ENCODE measurements at places on chromosomes 2 and 18.

DNA sequence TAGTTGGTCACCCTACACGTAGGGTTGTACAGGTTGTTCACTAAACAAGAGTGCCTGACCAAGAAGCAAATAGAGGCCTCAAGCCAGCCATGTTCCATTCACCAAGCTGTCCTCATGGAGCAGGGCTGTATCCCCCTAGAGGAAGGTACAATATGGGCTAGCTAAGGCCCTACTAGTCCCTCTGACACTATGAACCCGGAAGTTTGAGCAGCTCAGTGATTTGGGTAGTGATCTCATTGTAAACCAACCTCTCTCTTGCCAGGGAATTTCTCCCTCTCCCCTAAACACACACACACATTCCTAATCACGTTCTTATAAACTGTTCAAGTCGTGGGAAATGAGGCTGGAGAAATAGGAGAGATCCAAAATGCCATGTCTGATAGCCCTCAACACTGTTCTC lies 6.7 kb upstream of the CYS1 start:
- no peak for DNase-seq

DNA sequence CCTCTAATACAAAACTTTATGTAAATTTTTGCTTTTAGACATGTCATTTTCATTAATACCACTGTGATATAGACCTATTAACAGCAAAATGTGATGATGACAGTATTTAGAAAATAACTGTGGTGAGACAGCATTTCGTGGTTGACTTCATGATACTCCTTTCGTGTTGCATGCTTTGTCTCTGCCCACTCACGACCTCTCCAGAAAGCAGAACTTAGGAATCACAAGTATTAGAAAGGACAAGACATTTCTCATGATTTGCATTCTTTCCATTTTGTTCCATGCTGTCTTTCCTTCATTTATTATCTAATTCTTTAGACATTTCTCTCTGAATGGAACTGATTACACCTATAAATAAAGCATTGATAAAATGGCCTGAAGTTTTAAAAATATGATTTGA lies 85.2 kb upstream of the POU3F3 start:
- no peak for DNase-seq

DNA sequence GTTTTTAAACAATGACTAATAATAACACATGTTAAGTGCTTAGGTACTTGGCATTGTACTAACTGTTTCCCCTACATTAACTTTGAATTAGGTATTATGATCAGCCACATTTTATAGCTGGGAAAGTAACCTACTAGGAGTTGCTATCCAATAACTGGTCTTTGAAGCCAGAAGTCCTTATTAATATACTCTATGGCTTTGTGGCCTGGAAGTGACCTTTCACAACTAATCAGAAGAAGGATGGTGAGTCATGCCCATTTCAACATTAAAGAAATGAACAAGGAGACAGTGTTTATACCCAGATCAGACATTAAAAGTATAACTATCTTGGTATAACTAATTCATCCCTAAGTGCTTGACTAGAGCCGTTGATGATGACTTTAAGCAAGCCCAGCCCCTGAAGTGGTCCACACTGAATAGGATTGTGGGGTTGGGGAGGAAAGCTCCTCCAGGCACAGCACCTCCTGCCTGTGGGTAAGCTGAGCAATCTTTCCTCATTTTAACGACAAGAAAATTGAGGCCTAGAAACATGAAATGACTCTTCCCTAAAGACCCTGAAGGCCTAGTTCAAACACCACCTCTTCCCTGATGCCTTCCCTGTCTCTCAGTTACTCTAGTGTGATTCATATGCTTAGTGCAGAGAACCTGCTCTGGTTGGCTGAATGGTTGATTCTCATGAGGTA lies 71.6 kb upstream of the RFX8 start:
- DNase-seq: no peak

DNA sequence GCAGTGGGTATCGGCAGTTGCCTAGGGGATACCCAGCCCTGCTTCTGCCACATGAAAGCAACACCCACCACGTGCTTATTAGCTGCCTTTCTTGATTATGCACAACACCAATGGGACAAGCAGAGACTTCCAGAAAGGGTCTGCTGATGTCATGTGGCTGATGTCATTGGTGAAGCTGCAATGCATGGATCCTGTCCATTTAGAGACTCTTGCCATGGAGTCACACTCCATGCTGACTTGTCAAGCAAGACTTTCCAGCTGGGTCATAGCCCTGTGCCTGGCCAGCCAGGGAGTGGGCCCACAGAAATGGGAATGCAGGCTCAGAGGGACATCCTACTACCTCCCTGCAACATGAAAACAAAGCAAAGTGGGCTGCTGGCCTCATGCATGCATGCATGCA lies 81.8 kb downstream of the VAPA start:
- no peak for DNase-seq

- peak; percentile 93 for DNase-seq
These were observed 22.2 kb downstream of the NFE2L2 start for GRCh38 chr2:177242121-177242987.

DNA sequence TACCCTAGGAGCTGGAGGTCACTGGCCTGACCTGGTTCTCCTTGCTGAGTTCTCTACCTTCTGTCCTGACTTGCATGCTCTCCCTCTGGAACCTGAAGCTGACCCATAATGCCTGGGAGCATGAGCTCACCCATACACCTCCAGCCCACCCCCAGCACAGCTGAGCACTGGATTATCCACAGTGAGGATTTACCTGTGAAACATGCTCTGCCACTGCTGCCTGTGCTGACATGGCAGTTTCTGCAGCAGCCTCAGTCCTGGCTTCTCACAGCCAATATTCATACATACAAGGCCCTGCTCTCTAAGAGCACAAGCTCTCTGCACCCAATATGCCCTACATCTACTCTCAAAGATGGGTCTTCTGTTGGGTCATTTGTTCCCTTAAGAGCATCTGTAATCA lies 5.0 kb downstream of the CXCR2 start:
- DNase-seq: no peak

DNA sequence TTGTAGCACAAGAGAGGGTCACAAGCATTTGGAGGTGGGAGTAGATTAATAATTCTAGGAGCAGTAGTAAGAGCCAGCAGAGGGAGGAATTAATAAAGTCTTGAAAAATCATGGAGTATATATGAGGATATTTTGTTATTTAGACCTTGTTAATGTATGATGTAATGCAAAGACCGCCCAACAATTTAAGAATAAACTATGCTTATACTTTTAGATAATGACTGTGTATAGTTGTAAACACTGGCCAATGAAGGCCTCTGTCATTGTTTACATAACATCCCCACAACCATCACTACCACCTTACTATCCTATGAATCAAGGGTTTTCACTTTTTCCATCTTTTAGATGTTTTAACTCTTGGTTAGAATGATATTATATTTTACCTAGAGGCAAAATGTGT lies 37.6 kb downstream of the OSR1 start:
- no peak for DNase-seq

DNA sequence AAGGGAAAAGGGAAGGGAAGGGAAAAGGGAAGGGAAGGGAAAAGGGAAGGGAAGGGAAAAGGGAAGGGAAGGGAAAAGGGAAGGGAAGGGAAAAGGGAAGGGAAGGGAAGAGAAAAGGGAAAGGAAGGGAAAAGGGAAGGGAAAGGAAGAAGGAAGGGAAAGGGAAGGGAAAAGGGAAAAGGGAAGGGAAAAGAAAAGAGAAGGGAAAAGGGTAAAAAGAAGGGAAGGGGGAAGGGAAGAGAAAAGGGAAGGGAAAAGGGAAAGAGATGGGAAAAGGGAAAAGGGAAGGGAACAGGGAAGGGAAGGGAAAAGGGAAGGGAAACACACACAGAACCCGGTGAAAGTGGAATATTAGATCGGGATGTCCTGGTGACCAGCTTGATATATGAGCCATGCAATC lies 40.8 kb downstream of the EIPR1 start:
- no peak for DNase-seq

- no peak for DNase-seq
These were observed 35.8 kb downstream of the SLC9A4 start for GRCh38 chr2:102508863-102509262.

DNA sequence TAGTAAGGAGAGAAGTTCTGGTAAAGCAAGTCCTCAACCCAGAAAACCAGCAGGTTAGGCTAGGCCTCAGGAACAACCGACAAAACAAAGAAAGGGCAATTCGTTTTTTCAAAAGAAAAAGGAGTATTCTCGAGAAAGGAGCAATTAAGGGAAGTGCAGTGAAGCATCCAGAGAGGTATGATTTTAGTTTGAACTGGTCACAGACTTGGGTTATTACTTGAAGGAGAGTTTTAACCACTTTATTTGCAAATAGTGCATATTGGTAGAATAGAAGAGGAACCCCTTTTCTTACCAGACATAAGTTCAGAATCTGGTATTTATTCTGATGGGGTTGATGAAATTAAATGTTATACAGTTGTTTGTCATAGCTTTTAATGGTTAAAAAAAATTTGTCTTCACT lies 110.0 kb upstream of the GCFC2 start:
- no peak for DNase-seq

DNA sequence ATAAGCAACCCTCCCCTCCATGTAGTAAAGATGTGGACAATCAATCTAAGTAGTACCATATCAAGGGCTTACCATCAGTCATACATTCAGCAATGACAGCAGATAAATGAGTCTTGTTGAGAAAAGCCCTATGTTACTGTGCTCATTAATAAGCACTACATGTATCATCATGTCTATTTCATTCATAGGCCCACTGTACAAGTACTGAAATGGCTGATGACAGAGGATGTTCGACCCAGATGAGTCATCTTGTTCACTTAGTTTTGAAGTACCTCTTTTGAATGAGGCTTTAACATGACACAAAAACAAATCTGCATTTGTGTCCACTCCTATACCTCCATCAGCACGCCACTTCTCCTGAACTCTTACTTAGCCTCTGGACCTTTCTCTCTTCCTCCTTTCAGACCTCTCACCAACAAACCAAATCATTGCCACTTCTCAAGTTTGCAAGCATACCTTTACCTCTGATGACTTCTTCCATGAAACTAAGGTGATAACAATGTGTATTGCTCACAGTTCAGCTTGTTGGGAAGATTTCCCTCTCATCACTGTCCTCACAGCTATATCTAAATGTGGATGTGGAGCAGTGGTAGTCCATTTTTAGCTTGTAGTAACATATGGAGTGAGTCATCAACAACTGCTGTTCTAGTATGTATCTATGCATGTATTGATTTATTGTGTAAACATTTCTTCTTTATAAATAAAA lies 921.0 kb upstream of the SLC39A10 start:
- DNase-seq: no peak

- no peak for DNase-seq
These were observed 15.5 kb upstream of the ARHGAP28 start for GRCh38 chr18:6714010-6714409.

- no peak for DNase-seq
These were observed 10.5 kb upstream of the KLF7 start for GRCh38 chr2:207176247-207176646.

GRCh38 chr18:73060666-73061288 lies 193.0 kb upstream of the NETO1 start:
- no peak for DNase-seq

GRCh38 chr2:36704475-36705150 lies 8.1 kb downstream of the VIT start:
- DNase-seq: no peak

- DNase-seq: no peak
These were observed 8.3 kb upstream of the KLF11 start for GRCh38 chr2:10035053-10035422.

DNA sequence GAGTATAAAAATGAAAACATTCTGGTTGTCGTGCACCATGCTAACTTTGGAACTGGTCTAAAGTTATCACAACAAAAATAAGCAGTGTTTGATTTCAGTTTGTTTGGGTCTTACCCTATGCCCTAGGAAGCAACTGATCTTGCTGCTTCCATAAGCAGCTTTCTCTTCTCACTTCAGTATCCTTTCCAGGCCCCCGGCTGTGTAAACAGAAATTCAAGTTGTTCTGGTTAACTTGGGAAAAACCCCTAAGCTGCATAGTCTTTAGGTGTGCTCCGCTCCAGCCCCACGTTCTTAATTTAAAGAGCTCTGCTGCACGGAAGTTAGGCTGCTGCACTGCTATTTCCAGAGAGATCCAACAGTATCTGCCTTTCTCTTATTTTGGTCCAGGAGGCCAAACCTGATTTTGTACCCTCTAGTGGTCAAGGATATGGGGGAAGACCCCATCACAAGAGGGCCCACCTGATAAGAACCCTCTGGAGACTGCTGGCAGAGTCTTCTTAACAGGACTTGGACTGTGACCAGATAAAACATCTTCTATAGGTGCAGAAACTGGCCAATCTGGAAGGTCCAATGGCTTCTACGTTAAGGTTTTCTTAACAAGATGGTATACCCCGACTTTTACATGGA lies 69.1 kb downstream of the FEZ2 start:
- no peak for DNase-seq

DNA sequence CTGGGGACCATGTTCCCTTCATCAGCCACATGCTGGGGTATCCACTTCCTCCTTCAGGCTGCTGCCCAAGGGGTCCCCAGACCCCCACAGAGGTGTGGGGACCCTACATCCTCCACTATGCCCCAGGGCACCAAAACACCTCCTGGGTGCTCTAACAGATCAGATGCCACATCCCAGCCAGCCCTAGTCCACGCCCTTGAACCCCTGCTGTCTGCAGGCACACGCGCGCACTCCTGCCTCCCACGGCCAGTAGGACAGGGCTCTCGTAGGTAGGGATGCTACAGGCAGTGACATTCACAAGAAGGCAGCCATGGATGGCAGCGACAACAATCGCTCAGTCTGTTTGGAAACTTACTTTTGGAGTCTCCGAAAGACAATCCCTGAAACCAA lies 3.0 kb upstream of the GPC1 start:
- DNase-seq: no peak

DNA sequence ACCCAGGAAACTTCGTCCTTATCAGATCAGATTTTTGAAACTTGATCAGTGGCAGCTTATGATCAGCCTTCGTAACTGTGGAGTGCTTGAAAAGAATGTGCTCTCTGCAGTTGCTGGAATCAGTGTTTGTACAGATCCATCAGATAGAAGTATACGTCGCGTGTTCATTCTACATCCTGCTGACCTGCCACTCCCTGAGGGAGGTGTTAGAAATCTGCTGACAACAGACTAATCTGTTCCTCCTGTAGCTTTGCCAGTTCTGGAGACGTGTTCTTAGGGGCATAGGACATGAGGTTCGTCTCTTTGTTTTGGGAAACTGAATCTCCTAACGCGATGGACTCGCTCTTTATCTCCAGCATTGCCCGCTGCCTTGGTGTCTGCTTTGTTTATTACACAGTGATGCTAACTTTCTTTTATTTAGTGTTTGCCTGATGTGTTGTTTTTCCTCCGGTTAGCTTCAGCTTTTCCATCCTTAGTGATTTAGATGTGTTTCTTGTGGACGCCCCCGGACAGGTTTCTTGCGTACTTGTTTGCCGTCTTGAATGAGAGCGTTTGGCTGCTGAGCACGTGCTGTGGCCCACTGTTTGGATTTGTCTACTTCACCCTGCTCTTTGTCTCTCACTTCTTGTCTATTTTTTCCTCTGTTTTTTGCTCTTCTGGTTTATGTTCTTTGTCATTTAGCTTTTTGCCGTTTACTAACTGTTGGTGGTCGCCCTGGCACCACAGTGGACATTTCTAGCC lies 17.4 kb upstream of the GAL3ST2 start:
- DNase-seq: no peak

GRCh38 chr2:219155054-219155644 lies 5.5 kb downstream of the NHEJ1 start:
- no peak for DNase-seq
